NCI-H524 treated with DMSO at 0.1 percent for 48 hours (cell line): ENCODE measurements at places on chromosomes 1 and 21.

DNA sequence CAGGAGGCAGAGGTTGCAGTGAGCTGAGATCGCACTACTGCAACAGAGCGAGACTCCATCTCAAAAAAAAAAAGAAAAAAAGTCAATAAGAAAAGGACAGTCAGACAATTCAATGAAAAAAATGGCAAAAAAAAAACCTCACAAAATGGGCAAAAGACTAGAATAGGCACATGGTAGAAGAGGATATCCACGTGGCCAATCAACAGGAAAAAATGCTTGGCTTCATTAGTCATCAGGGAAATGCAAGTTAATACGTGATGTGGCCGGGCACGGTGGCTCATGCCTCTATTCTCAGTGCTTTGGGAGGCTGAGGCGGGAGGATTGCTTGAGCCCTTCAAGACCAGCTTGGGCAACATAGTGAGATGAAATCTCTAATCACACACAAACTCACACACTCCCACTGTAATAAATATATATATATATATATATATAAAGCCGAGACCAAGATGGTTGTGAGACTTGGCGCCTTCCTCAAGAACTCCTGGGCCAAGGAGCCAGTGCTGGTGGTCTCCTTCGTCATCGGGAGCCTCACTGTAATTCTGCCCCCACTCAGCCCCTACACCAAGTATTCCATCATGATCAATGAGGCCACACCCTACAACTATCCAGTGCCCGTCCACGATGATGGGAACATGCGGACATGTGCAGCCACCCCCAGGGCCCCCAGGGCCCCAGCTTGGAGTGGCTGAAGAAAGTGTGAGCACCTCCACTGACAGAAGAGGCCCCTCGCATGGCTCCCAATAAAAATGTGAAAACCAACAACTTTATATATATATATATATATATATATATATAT lies 22.9 kb upstream of the LEFTY2 start:
- DNase-seq = no peak

DNA sequence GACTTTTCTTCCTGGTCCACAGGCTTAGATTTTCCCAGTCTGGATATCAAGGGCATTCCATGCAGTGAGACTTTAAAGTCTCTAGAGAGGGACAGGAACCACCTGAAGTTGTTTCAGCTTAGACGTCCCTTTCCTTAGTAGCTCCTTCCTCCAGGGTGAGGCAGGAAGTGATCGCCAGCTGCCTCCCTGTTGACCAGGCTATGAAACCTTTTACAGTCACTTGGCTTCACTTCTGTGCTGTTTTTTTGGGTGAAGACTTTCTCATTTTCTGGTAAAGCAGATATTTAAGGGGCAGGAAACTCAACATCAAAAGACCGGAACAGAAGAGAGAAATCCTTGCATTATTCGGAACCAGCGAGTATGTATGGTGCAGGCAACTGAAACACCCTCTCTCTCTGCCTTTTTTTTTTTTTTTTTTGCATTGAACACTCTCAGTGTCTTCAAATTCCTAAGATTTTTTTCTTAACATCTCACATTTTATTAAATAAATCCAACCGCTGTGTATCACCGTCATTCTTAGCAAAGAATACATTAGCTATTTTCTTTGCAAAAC lies 234.6 kb upstream of the IRF2BP2 start:
- DNase-seq = no peak

DNA sequence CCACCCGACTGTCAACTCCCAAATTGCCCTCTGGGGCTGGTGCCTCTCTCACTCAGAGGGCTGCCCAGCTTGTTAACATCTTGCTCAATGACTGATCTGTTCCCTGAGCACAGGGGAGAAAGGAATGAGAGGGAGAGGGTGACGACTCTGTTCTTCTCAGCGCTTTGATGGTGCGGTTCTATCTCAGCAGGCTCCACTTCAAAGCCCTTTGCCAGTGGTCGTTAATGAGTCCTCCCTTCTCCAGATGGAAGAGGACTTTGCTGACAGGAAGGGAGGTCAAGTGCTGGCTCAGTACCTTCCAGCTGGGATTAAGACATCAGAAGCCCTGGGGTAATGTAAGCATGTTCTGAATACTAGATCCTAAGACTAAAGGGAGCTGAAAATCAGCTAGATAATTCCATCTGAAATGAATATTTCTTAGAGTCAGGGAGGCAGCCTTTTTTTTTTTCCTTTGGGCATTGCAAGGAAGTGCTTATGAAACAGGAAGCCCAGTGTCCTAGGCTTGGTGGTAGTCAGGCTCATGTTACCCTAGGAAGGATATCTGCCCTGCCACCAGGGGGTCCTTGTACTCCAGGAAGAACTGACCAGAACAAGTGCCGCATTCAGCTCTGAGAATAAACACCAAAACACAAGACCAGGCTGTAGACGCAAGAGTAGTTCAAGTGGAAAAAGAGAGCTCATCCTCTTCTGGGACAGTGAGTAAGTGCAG lies 4.7 kb downstream of the FMOD start:
- DNase-seq = no peak

- DNase-seq = no peak
These were observed 26.6 kb downstream of the UBE4B start for GRCh38 chr1:10059342-10059718.

DNA sequence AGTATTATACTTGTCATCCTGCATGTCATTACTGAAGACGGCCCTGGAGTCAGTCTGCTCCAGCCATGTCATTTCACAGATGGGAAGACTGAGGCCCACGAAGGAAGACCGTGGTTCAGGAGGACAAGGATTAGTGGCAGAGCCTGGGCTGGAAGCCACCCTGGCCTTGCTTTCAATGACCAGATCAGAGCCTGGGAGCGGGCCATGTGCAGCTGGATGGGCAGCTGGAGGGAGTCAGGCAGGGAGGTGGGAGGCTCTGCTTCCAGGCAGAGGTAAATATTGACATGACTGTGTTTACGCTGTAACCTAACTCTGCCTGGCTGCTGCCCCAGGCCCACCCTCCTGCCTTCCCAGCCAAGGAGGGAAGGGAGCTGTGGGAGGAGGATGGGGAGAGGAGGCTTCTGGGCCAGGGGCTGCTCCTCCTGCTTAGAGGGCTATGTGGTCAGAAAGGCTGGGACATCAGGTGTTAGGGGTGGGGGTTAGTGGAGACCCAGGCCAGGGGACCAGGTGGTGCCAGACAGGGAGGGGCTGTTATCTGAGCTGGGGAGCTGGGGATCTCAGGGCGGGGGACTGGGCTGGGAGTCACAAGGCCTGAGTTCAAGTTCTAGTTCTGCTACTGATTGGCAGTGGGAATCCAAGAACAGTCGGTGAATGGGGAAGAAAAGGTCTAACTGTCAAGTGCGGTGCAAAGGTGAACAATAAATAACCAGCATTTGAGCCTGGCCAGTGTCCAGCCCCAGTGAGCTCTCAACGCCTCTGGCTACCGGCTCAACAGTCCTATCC lies 48.5 kb upstream of the ECE1 start:
- no peak for DNase-seq

DNA sequence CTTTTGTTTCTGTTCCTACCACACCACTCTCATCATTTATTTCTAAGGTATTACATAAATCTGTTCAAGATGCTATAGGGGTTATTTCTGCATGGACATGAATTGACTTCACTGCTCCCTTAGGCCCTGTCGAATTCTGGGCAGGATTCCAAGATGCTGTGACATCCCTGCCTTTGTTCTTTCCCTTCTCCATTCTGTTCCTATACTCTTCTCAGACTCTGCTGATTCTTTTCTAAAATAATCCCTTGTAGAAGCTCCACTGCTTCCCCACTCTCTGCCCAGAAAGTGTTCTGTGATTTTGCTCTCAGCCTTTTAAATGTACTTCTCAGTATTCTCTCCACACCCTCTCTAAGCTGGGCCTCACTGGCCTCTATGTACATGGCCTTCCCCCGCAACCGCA lies 99.2 kb downstream of the PHTF1 start:
- DNase-seq = no peak

GRCh38 chr1:86938450-86938849 lies 24.0 kb downstream of the HS2ST1 start:
- no peak for DNase-seq

GRCh38 chr1:245986404-245987218 lies 520.5 kb downstream of the SMYD3 start:
- no peak for DNase-seq

DNA sequence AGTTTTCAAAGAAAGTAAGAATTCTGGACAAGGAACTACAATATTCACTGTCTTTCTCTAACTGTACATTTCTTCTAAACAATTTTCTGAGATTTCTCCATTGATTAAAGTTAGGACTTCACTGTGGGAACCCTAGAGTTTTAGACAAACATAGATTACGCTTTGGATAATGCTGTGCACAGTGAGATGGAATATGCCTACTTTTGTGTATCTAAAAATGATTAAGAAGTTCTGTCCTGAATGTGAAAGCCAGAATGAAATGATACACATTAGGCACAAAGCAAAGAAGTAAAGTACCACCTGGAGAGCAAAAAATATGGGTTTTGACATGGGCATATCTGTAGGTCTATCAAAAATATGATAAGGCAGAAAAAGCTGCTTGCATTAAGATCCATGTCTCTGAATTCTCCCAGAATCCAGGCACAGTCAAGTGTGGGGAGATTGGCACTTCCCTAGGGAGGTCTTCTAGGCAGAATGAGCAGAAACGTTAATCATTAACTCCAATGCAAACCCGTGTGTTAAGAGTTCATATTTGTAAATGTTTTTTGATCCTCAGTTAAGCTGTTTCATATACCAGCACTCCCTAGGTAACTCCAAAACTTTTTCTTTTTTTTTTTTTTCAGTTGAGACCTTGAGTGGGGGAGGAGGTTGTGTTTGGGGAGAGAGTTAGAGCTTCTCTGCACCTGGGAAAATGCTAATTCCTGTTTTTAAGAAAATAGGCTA lies 467.1 kb downstream of the LMO4 start:
- no peak for DNase-seq

- no peak for DNase-seq
These were observed 66.1 kb upstream of the WNT4 start for GRCh38 chr1:22208973-22209378.

DNA sequence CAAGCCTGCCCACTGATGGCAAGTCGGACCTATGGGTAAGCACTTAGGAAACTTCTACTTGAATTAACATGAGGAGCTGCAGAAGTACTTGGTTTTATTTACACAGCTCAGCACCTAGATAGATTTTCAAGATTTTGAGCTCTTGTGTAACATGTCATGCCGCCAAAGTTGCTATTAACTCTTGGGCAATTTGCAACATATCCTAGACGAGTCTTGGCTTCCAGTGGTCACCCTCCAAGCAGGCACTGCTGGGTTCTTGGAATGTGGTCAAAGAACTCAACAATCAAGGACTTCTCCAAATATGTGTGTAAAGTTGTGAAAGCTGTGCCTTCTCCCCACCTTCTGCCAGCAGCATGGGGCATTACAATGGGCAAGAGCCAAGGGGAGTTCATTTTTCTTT lies 17.8 kb upstream of the GUCA2B start:
- no peak for DNase-seq

- no peak for DNase-seq
These were observed 11.5 kb downstream of the COP1 start for GRCh38 chr1:176195547-176195946.

GRCh38 chr1:49213301-49213700 lies 436.6 kb upstream of the BEND5 start:
- DNase-seq = no peak

DNA sequence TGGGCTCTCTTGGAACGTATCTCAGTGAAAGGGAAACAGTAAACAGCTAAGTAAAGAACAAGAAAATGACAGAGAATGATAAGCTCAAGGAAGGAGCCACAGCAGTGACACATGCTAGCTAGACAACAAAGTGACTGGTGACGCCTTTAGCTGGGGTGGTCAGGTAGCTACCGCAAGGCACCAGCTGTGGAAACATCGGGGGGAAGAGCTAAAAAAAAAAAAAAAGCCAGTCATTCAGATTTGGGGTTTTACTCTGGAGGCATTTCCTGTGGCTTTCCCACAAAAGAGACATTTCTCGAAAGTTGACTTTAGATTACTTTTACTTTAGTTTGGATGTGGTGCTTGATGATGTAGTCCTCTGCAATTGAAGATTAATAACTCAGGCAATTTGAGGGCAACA lies 2.1 kb downstream of the FHAD1 start:
- DNase-seq = no peak

DNA sequence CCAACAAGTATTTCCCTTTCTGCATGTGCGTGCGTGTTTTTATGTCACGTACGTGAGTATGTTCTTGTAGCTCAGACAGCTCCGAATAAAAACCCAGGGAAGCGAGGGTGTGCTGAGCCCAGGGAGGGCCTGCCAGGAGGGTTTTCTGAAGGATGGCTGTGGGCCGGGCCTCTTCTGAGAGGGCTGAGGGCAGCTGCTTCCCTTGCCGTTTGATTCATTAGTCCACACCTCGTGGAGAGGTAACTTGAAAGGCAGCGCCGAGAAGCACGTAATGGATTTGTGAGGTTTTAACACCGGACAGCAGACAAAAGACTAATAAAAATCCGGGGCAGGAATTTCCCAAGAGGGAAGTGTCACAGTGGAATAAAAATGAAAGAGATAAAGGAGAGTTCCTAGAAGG lies 29.5 kb downstream of the CD247 start:
- no peak for DNase-seq

GRCh38 chr1:169060919-169061639 lies 45.4 kb upstream of the ATP1B1 start:
- DNase-seq = no peak

DNA sequence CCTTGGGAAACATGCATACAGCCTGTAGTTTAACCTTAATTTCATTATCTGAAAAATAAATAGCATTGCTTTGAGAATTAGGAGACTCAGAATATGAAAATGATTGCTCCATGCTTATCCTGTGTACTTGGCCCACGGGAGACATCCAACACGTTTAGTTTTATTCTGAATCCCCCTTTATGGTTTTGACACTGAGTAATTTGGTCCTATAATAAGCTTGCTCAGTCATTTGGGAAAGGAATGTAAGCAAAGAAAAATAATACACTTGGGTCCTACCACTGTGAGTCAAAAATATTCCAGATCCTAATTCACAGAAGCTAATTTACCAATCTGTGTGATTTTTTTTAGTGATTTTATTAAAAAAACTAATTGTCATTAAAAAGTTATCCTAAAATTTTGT lies 557.3 kb downstream of the USP25 start:
- no peak for DNase-seq

DNA sequence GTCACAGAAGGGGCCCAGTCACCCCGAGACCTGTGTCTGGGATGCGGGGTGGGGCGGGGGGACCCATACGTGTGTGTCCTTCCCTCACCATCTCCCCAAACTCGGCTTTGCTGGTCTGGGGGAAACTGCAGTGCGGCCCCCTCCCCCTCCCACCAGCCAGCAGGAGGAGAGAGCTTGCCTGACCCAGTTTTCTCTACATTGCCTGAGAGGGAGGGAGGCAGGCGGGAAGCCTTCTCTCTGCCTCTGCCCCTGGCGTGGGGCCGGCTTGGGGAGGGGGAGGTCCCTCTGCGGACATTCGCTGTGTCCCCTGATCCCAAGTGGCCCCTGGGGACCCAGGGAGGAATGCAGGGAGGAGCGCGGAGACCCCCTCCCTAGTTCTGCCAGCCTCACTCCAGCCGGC lies 3.9 kb downstream of the EPHA8 start:
- no peak for DNase-seq

DNA sequence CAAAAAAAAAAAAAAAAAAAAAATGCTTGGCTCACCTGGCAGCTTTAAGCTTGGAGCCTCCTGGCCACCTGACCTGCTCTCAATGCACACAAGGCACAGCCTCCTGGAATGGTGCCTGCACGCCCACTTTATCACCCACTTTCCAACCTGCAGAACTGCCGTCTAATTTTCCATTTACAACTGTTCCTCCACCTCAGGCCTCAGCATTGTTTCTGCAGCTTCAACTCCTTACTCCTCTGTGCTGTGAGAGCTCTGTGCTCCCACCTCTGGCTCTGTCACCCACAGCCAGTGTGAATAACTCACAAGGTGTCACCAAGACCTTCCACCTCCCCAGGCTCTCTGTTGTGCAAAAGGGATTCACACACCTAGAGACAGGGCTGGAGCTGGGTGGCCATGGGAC lies 38.7 kb upstream of the GPR157 start:
- DNase-seq = no peak
